GM12892 (cell line): ENCODE measurements at places on chromosomes 5 and 9.

GRCh38 chr5:168179192-168179593 lies 112.3 kb upstream of the WWC1 start:
- DNase-seq = no peak

GRCh38 chr9:11892401-11892800 lies 800.8 kb upstream of the TYRP1 start:
- no peak for DNase-seq

- DNase-seq = no peak
Observed at GRCh38 chr9:23581931-23582330, 244.1 kb downstream of the ELAVL2 start.

DNA sequence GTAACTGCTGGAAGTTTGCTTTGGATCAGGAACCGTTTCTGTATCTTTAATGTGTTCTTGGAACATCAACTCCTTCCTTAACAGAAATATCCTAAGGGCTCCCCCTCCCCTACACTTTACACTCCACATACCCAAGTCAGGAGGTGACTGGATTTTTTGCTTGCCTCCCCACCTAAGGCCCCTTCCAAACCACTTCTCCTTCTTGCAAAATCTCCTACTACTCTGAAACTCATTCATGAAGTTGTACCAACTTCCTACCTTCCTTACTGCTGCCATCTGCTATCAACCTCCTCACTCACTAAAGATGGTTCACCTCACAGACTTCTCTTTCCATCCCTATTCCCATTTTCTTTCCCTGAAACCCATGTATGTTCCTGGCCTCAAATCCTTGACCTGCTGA lies 16.1 kb downstream of the TXN start:
- DNase-seq = no peak

DNA sequence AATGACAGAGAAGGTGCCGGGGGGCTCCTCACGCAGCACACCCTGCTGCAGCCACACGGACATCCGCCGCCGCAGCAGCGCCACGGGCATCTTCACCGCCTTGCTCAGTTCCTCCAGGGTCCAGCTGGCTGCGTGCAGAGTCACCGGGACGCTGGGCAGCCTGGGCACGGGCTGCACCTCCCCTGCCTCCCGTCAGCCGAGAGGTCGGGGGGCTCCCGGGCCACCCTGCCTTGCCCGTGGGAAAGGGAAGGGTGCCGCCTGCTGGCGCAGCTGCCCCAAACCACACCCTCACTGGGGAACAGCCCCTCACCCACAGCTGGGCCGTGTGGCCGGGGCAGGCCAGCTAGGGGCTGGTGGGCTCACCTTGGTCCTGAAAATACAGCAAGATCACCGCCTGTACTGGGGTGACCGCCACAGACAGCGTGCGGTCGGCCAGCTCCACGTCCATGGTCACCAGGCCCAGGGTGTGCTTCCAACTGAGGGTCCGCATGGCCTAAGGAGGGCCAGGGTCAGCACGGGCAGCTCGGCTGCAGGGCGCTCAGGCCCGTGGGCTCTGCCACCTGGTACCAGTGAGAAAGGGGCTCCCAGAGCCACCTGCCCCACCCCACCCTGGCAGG lies 3.6 kb upstream of the TMEM210 start:
- DNase-seq = no peak

GRCh38 chr9:30723656-30724055 lies 1660.8 kb upstream of the ACO1 start:
- no peak for DNase-seq

- DNase-seq = no peak
Observed at GRCh38 chr5:9502050-9502834, 43.6 kb downstream of the SEMA5A start.

DNA sequence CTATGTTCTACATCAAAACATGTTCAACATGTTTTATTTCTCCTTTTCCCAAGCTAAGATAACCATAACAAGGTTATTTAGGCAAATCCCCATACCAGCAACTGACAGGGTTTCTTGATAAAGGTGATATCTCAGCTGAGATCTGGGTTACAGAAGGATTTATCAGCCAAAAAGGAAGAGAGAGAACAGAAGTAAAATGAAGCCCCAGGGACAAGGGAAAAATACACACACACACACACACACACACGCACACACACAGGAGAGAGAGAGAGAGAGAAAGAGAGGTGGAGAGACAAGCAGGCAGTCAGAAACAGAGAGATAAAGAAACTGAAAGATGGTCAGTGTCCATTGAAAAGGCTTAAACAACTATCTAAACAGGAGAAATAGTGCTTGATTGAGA lies 19.7 kb upstream of the MLLT3 start:
- no peak for DNase-seq

- DNase-seq = no peak
Observed at GRCh38 chr5:181121675-181122561, 9.1 kb downstream of the OR2V1 start.

DNA sequence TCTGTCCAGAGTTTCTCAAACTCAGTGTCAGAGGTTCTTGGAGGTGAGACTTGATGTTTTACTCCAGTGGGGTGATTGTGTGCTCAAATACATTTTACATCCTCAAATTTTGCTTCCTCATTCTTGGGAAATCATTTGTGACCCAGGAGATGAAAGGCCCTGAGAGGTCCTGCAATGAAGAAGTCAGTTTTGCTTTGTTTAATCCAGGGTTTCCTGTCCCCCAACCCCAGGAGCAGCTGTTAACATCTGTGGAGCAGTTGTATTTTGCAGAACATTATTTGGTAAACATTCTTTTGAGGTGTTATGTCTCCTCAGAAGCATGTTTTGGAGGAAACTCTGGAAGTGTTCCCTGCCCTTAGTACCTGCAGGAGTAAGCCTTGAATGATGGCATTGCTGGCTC lies 59.8 kb downstream of the DAB2IP start:
- no peak for DNase-seq

- DNase-seq = no peak
Observed at GRCh38 chr5:180323160-180323559, 30.0 kb downstream of the GFPT2 start.

GRCh38 chr5:72956324-72957140 lies 691 bp downstream of the FCHO2 start:
- peak; percentile 40 for DNase-seq

- no peak for DNase-seq
Observed at GRCh38 chr5:149007174-149007573, 55.7 kb downstream of the SH3TC2 start.

DNA sequence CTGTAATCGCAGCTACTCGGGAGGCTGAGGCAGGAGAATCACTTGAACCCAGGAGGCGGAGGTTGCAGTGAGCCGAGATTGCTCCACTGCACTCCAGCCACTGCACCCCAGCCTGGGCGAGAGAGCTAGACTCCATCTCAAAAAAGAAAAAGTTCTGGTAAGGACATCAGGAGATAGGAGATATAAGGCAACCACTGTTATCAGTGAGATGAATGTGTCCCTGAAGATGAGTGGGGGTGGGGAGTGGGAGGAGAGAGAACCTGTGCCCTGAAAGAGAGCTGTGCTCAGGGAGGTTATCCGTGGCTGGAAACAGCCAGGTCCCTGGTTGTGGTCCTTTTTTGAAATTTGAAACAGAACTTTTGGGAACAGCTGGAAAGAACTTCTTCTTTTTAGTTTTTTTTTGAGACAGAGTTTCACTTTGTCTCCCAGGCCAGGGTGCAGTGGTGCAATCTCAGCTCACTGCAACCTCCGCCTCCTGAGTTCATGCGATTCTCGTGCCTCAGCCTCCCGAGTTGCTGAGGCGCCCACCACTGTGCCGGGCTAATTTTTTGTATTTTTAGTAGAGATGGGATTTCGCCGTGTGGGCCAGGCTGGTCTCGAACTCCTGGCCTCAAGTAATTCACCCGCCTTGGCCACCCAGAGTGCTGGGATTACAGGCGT lies 2.6 kb downstream of the PTPA start:
- DNase-seq = no peak

- DNase-seq = no peak
Observed at GRCh38 chr5:40043916-40044315, 619.1 kb upstream of the DAB2 start.

- no peak for DNase-seq
Observed at GRCh38 chr5:160649304-160649703, 202.7 kb downstream of the ATP10B start.

- DNase-seq = peak; percentile 21
Observed at GRCh38 chr9:120583958-120584369, 4.0 kb upstream of the CDK5RAP2 start.

DNA sequence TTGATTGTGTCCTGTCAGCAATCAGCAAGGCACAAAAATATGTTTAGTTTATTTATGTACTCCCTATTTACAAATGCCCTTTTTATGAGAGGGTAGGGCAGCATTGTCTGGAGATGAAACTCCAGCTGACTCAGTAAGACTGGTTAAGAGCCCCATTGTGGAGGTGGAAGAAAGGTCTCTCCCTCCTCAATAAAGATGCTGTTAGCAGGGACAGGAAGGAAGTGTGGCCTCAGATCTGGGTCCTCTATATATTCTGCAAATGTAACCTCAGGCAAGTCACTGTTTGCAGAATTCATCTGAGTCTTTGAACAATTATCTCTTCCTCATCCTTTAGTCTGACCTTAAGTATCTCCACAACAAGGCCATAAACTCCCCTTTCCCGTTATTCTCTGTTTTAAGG lies 48.3 kb upstream of the TRAF1 start:
- DNase-seq = no peak

GRCh38 chr9:128128836-128129590 lies 1.5 kb upstream of the PTGES2 start:
- no peak for DNase-seq

GRCh38 chr5:14521748-14522147 lies 59.8 kb upstream of the OTULINL start:
- no peak for DNase-seq

- no peak for DNase-seq
Observed at GRCh38 chr9:32603914-32604852, 31.2 kb upstream of the NDUFB6 start.

- no peak for DNase-seq
Observed at GRCh38 chr9:127832248-127832647, 22.2 kb downstream of the ENG start.

- DNase-seq = no peak
Observed at GRCh38 chr5:103785569-103785968, 223.0 kb upstream of the NUDT12 start.

GRCh38 chr5:10391130-10391529 lies 37.6 kb downstream of the MARCHF6 start:
- DNase-seq = no peak

DNA sequence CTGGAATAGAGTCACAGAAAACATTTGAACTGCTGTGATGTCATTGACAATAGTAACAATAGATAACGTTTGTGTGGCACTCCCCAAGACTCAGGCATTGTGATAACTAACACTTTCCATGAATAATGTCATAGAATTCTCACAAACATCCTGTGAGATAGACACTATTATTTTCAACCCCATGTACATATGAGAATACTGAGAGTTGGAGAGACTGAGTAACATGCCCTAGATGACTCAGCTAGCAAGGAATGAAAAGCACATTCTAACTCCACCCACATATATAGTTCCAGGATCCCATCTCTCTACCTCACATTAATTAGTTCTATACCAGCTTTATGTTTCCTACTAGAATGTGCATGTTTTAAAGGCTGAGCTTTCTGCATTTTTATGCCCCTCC lies 71.4 kb downstream of the ASTN2 start:
- DNase-seq = no peak

GRCh38 chr9:96026655-96027213 lies 151.2 kb downstream of the ERCC6L2 start:
- DNase-seq = no peak

DNA sequence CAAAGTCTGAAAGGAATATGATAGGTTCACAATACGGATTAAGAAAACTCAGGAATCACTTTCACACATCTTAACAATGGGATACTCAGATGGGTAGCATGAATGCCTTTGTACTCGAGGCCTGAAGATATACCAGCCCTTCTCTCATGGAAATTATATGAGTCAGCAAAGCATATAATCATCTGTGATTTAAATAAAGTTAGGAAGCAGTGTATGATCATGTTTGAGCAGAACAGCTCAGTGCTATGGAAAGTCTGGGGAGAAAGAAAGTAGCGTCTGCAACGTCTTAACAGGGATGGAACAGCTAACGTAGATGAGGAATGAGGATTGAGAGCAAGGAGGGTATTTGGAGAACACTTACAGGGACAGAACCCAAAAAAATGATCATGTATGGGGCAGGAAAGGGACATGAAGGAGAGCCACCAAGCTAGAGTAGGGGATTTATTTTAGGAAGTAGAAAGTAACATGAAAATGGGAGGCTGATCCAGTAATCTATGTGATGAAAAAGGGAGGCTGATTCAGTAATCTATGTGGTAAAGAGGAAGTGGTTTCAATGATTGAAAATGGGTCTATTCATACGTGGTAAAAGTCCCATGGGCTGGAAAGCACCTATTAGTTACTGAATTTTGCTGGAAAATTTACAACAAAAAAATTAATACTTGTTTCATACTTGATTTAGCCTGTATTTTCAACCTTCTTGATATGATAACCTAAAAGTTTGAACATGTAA lies 85.9 kb downstream of the GNA14 start:
- DNase-seq = no peak
